ENCODE measurements at places on chromosomes 13 and 19.

DNA sequence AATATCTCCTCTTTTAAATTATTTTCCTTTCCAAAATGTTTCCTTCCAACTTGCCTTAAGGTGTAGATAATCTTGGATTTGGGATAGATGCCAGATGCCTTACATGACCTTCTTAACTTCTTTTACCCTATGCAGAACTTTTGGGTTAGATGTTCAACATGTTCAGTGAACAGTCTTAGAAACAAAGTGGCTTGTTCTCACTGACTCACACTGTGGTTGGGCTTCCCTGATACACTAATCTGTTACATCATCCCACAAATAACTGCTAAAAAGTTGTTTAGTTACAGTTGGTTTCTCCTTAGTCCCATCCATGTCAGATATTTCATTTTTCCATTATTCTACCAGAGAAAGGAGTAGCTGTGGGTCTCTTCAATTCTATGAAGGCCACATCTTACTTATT is 2638.2 kb downstream of the PCDH9 start:
- H3K4me1 ChIP-seq, result no peaks in the 10 kb centered on the region
- H3K36me3 ChIP-seq, result no peaks in the 10 kb centered on the region
- DNase-seq, result no peak

DNA sequence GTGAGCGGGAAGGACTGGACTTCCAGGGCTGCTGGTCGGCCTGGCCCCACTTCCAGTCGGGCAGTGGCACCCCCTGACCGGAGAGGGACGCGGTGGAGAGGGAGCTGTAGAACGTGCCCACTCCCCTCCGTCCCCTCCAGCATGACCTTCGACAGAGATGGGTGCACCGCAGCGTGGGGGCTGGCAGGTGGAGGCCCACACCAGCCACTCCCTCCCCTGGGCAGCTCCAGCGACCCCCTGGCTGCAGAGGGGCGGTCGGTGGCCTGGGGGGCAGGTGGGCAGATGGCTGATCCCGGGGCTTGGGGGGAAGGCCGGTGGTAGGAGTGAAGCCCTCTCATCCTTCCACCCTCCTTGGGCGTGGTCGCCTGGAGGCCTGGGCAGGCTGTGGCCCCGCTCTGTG is 2.4 kb downstream of the HCN2 start:
- peaks cover 55% of the 10 kb centered on the region for H3K27me3 ChIP-seq
- H3K36me3 ChIP-seq, result no peaks in the 10 kb centered on the region
- no peak for DNase-seq
- H3K4me1 ChIP-seq, result peaks cover 2% of the 10 kb centered on the region
- no peak overlapping the region for H3K4me3 ChIP-seq

DNA sequence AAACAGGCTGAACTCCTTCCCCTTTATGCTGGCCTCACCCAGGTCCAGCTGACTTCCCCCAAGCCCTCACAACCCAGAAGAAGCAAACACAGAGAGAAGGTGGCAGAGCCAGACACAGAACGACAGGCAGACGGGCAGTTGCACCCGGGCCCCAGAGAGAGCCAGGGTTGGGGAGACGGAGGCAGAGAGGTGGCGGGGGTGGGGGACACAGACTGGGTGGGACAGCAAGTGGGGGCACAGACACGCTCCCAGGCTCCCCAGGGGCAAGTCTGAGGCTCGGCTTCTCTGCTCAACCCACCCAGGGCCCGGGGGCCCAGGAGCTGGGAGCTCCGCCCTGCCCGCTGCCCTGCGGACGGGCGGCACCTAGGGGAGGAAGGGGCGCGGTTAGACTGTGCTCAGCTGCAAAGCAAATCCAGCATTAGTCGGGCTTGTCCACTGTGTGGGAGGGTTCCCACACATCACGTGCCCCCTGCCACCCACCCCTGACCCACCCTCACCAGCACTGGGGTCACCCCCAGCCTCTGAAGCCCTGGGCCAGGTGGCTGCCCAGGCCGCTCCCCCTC is 31.3 kb upstream of the ASF1B start:
- no peak for DNase-seq
- no peak overlapping the region for H3K27ac ChIP-seq
- no peaks in the 10 kb centered on the region for H3K4me1 ChIP-seq
- H3K27me3 ChIP-seq, result no peaks in the 10 kb centered on the region
- H3K4me3 ChIP-seq, result no peak overlapping the region

- H3K36me3 ChIP-seq, result no peaks in the 10 kb centered on the region
- no peak overlapping the region for H3K4me3 ChIP-seq
- DNase-seq, result no peak
- no peak overlapping the region for H3K27ac ChIP-seq
Observed at GRCh38 chr13:73223372-73223781, 164.6 kb downstream of the KLF5 start.

GRCh38 chr19:13100031-13100588 is 2.5 kb downstream of the LYL1 start:
- no peak overlapping the region for H3K4me3 ChIP-seq
- no peak overlapping the region for H3K27ac ChIP-seq
- H3K27me3 ChIP-seq, result peaks cover 68% of the 10 kb centered on the region
